GM12892 (cell line): ENCODE measurements at places on chromosomes 1 and 21.

DNA sequence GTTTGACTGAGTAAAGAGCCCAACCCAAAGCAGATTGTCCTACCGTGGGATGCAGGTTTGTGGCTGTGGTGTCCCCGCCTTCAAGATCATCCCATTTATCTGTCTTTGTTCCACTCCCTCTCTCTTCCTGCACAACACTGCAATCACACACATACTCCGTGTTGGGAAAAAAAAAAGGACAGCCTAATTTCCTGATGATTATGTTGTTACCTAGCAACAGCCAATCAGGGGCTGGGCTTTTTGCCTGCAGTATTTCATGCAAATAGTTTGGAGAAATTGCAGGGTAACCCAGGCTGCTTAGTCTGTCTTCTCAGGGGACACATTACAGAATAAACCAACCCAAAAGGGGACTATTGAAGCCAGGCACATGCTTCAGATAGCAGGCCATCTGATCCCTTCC lies 38.3 kb downstream of the PHC2 start:
- DNase-seq, result no peak

GRCh38 chr1:41122851-41123518 lies 101.5 kb upstream of the SLFNL1 start:
- no peak for DNase-seq

GRCh38 chr1:5572794-5573193 lies 419.4 kb downstream of the NPHP4 start:
- DNase-seq, result no peak

- no peak for DNase-seq
These were observed 48.9 kb upstream of the PTGFR start for GRCh38 chr1:78441921-78442320.

- no peak for DNase-seq
These were observed 15.7 kb downstream of the PKNOX1 start for GRCh38 chr21:42989816-42990650.

- no peak for DNase-seq
These were observed 1.7 kb downstream of the RLF start for GRCh38 chr1:40162753-40163441.

- DNase-seq, result no peak
These were observed 120.7 kb downstream of the ITSN1 start for GRCh38 chr21:33762803-33763581.

DNA sequence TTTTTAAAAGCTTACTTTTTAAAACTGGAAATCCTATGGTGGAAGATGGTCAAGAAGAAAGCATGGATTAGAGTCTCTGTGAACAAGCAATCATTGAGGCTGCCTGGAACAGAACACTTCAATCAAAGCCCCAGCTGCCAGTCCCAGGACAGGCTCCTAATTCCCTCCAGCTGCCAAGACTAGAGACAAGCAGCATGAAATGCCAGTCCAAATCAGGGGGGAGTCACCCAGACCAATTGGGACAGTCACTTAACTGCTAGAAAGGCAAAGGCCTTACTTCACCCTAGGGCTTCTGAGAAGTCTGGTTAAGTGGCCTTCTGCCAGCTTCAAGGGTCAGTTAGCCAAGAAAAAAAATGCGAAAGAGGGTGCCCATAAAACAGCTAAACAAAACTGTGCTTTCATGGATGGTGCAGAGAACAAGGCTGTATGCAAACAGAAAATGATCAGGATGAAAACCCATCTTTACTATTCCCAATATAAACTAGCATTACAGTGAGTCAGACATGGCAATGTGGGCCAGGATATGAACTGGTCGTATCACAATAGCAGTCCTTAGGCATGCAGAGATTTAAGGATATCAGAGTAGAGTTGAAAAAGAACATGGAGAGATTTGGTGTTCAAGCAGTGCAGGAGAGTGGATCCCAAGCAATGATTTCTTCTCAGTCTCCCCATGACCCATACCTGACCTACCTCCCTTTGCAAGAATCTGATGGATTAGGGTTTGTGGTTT lies 31.0 kb upstream of the MAN1A2 start:
- no peak for DNase-seq

DNA sequence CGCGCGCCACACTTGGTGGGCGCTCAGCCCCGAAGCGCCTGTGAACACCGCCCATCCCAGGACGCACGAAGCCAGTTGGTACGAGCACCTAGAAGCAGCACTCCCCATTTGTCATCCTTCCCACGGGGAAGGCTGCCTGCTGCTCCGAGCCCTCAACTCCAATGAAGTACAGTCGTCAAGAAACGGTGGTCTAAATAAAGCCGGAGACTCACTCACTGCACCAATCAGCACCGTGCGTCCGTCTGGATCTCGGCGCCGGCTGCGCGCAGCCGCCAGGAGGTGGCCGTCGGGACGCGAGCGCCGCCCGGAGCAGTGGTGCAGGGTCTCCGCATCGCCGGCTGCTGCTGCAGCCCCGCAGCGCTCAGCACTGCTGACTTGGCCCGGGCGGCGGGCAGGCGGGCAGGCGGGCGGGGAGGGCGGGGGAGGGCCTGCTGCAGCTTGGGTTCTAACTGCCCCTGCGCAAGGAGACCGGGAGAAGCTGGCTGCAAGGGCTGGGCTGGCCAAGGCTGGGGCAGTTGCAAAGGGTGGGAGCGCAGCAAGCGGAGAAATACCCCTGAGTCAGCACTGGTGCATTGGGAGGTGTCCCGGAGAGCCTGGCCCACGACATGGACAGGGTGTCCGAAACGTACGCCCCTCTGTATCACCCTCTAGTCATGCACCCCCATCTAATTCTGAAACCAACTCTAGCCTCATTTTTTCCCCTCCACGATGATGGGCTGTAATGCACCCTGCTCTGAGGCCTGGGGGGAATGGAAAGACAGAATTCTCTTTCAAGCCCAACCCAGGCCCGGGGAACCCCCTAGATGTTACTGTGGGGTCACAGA lies 35.8 kb upstream of the H6PD start:
- DNase-seq, result no peak

- no peak for DNase-seq
These were observed 405.0 kb upstream of the POU3F1 start for GRCh38 chr1:38451541-38451993.

- no peak for DNase-seq
These were observed 682.2 kb upstream of the ADGRL2 start for GRCh38 chr1:81118550-81118949.

DNA sequence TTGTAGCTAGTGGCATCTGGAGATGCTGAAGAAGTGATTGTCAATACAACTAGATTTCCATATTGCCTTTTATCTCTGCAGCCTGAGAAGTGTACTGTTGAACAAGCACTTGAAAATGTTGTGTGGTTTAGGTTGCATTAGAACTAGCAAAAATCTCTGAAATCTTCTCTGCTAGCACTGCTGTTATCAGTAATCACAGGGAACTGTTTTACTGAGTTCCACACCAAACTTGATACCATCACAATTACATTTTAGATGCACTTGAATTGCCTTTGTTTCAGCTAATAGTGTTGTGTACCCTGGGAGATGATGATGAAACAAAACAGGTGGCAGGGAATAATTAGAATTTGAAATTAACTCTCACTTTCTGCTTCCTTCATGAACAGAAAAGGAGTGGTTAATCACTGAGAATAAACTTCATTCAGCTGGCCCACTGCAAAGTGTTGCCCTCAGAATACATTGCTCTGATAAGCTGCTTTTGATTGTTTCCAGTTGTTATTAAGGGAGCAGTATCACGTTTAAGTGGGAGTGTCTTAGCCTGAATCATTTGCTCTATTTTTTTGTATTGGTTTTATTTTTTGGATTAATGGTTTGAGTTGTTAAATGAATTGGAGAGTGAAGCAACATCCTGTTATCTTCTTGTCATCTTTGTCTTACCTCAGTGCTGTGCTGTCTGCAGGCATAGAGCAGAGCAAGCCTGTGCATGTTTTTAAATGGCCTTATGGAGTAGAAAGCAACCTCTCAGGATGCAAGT lies 13.0 kb downstream of the FAM20B start:
- DNase-seq, result no peak

DNA sequence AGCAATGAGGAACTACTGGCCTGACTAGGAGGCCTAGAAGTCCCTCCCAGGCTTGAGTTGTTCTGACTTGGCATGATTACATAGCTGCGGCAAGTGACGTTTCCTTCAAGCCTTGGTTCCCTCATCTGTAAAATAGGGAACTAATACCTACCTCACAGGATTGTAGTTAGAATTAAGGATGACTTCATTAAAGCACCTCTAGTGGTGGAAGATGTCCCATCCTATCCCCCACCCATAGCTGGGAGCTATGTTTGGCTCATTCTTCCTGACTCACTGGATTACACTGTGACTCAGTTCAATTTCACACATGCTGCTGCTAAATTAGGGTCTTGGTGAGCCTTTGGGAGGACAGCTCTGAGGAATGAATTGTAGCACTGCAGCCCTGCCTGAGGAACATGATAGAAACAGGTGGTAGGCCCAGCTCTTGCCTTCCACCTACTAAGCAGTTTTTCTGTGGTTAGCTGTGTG lies 6.0 kb upstream of the SHISA4 start:
- DNase-seq, result no peak

GRCh38 chr1:50645139-50645538 lies 221.9 kb upstream of the DMRTA2 start:
- no peak for DNase-seq

DNA sequence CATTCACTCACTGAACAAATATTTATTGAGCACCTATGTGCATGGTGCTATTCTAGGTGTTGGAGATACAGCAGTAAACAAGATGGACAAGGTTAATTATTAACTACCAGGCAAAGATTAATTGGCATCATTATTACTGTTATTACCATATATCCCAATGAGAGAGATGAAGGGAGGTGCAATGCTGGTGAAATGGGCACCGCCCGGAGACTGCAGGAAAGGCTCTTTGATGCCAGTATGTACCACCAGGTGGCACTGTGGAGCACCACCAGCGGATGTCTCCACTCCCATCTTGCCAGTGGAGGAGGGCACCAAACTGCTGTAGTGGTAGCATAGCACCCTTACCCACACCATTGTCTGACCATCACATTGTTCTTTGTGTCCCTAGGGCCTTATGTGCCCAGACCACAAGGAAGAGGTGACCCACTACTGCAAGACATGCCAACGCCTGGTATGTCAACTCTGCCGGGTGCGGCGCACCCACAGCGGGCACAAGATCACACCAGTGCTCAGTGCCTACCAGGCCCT lies 3.0 kb downstream of the TRIM46 start:
- DNase-seq, result peak; percentile 93

DNA sequence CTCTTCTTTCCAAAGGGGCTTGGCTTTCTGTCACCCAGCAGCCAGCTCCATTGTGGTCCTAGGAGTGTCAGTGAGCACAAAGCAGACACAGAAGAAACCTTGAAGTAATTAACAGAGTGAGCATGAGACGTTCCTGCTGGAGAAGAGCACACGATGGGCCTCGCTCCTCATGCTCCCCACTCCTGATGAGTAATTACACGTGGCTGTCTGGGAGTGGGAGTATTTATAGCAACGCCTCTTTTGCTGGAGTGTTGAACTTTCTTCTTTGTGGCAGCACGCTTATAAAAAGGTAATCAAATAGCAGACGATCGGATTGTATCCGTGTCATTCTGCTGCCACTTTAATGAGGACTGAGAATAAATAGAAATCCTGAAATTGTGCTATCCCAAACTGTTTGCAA lies 185.8 kb downstream of the CAMTA1 start:
- no peak for DNase-seq

GRCh38 chr1:45430490-45430889 lies 60.5 kb downstream of the TESK2 start:
- no peak for DNase-seq

- no peak for DNase-seq
These were observed 267.0 kb downstream of the DISC1 start for GRCh38 chr1:231893400-231894102.

- no peak for DNase-seq
These were observed 10.6 kb upstream of the OR2T33 start for GRCh38 chr1:248288391-248288790.

DNA sequence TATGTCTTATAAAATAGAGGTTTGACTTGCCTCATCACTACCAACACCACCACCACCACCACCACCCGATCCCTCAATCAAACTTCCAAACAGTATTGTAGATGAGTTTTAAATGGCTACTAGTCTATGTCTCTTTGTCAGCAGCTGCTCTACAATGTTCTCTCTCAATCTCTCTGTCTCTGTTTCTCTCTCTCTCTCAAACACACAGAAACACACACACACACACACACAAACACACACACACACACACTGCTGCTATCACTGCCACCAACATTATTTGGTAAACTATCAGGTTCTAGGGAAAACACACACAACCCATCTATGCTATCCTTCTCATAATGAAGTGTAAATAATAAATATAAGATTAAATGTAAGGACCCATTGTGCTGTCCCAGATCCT lies 2.4 kb downstream of the TNFSF4 start:
- no peak for DNase-seq

DNA sequence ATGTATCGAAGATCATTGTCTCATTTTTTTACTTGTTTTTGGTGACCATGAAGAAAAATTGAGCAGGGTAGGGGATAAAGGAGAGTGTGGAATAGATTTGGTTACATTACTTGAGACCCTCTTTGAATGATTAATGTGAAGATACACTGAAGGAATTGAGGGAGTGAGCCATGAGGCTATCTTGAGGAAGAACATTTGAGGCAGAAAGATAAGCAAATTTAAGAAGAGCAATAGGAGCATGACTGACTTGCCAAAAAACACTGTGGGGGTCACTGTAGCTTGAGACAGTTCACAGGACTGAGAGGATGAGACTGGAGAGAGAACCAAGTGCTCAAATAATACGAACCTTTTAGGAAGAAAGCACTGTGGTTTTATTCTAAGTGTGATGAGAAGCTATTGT lies 43.1 kb upstream of the PTPRC start:
- no peak for DNase-seq

DNA sequence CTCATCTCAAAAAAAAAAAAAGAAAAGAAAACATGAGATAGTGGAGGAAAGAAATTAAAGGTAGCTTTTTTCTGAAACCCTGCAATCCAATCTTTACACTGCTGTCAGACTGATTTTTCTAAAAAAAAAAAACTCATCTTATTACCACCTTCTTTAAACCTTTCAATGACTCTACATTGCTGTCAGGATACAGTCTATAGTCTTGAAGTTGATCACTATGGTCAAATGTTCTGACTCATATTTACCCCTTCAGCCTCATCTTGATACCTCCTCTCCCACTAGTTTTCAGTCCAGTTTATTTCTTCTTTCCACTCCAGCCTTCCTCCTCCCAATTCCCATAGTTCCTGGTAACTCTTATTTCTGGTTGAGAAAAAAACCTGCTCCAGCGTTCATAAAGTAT lies 17.7 kb upstream of the NFIA start:
- no peak for DNase-seq

GRCh38 chr1:192877283-192877886 lies 68.5 kb downstream of the RGS2 start:
- no peak for DNase-seq
